ENCODE measurements at places on chromosomes 6 and 20.

- no peak for DNase-seq
Observed at GRCh38 chr6:13695252-13695651, 16.4 kb downstream of the RANBP9 start.

DNA sequence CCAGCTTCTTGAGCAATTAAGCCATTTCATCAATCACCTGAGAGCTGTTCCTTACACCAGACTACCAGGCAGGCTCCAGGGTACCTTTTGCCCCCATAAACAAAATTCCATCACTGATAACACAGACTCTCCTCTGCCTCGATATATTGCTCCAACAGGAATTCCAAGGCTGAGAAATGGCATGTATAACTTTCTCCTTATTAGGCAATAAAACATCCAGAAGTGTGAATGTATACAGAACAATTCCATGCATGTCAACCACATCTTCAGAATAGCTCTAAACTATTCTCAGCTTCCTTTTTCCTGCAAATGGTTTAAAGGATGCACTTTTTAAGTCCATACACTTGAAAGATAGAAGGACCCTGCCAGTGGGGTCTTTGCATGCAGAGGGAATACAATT lies 73.8 kb downstream of the EDN3 start:
- DNase-seq, result no peak

DNA sequence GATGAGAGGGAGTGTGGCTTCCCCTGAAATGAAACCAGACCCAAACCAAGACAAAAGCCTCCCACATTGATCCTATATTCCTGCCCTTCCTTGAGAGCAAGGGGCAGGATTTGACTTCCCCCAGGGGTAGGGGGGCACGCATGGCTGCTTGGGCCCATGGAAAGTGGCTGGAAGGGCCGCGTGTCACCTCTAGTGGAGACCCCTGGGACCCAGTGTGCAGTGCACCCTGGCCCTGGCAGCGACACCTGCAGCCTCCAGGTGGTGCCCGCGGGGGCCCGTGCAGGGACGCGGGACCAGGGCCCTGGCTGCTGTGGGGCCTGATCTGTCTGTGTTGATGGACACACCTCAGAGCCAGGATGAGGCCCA lies 18.0 kb upstream of the SLCO4A1 start:
- DNase-seq, result peak; percentile 25

DNA sequence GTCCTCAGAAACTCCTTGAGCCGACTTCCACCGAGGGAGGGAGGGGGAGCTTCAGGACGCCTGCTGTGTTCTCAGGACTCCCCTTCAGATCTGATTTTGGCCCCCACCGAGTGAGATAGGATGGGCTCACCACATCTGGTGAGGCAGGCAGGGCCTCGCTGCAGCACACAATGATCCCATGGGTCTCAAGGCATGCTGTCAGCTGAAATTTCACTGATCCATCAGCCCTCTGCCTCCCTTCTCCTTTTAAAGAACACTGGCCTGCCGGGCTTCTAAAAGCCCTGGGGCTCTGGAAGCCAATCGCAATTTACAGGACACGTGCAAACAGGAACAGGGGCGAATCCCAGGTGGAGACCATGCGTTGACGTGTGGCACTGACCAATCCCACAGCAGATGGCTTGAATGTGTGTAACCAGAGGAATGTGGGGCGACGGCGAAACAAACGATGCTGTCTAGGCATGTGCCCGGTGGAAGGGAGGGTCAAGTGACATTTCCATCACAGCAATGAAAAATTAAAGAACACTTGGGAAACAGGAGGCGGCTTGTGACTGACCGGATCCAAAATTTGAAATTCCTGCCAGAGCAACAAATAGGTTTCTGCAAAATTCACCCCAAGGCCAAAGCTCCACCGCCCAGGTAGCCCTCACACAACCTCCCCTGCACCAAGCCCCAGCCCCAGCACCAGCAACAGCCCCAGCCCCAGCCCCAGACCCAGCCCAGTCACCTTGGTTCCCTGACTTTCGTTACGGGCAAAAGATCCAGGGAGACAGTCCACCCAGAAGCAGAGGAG lies 167.1 kb upstream of the ZNF337 start:
- no peak for DNase-seq

GRCh38 chr6:150617496-150618460 lies 18.1 kb downstream of the PLEKHG1 start:
- no peak for DNase-seq

DNA sequence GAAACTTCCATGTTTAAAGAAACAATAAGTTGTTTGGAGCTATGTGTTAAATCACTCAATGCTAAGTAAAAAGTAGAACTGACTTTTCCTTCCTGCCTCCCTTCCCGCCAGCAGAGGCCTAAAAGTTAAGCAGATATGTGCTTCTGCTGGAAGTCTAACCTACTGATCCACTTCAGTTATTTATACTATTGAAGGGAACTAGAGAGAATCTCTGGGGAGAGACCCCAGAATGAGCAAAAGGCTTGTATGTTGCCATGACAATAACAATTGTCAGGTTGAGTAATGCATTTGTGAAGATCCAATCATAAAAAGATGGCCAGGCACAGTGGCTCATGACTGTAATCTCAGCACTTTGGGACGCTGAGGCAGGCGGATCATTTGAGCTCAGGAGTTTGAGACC lies 24.7 kb downstream of the MGME1 start:
- no peak for DNase-seq

DNA sequence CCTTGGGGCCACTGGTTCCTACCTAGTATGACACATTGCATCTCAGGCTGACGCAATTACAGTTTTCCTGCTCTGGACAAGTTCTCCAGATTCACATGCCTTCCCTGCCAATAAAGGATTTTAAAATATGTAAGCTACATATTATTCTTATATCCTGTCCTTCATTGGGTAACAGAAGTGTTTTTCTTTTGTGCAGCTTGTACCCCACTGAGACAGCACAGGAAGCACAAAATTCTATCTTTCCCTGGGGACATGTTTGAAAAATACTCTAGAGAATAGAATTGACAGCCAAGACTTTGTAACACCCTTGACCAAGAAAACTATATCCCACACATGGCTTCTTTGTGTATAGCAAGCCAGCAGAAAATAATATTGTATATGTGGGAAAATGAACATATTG lies 456.8 kb downstream of the MAFB start:
- DNase-seq, result no peak

DNA sequence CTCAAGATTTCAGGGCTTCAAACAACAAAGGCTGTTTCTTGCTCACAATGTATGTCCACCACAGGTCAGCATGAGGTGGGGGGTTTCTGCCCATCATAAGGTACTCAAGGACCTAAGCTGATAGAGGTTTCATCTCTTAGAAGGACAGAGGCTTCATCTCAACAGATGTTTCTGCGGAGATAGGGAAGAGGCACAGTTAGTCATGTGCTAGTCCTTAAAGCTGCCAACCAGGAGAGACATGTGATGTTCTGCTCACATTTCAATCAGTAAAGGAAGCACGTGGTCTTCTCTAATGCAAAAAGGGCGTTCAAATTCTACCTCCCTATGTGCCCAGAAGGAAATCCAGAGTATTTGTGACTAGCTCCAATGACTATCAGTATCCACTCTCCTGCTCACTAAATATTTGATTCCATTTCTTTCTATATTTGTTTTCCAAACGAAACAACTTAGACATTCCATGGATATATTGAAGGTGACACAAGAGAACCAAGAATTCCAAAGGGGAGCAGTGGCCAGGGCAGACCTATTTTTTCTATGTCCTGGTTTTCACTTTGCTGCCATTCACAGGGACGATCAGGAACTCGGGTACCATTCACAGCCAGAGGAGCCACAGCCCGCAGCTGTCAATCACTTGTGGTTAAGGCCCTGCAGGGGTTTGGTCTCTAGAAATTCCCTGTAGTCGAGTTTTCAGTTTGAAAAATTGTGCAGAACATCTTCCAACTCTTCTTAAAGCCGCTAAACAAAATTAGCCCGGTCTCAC lies 173.2 kb upstream of the FOXA2 start:
- no peak for DNase-seq

DNA sequence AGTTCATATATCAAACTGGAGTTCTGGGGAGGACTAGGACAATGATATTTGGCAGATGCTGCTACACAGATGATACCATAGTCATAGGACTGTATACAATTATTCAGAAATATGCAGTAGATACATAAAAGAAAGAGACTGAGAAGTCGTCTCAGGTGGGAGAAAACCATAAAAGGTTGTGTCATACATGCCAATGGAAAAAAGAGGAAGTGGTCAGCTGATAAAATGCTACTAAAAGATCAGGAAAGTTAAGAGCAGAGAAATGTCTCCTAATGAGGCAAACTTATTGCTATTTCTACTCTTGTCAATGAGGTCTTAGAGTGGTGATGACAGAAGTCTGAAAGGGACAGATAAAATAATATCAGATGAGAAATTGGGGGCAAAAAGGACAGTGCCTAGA lies 407.6 kb downstream of the COL12A1 start:
- DNase-seq, result no peak

Measured in activated CD4-positive, alpha-beta T cell treated with anti-CD3 and anti-CD28 coated beads for 48 hours (primary cell).